ENCODE measurements at places on chromosomes 1 and 21.

DNA sequence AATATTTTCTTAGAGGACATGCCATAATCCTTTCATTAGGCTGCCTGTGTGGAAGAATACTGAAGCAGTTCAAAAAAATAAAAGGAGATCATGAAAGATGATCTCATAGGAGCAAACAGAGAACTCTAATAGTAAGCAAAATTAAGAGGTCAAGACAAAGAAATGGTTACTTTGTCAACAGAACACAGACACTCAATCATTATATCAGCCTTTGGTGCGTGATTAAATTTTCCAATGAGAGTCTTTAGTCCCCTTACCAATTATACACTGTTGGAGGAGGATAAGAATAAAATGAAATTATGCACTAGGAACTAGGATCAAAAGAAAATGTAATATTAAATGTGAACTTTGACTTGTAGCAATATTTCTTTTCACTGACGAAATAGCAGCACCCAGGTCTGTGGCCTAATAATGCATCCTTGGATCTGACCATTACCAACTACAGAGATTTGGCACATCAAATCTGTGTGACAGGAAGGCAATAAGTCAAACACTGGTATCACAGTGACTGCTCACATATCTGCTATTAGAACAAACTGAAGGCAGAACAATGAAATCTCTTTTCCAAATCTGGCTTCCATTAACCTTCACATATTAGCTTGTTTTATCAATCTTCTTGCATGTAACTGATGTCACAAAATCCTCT lies 1812.9 kb downstream of the PLA2G4A start:
- DNase-seq = no peak

DNA sequence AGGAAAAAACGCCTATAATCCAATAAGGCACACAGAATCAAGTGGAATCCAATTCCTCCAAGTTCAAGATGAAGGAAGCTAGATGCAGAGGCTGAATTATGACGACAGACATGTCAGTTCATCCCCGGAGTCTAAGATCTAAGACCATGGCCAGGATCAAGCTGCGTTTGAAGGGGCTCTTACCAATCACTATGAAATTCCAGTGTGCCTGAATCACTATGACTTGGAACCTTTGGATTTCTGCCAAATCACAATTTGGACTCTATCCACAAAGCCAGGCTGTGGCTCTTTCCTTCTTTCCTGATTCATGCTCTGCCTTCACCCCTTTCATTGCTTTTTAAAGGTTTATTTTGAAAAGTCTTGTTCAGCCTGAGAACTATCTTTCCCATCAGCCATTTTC lies 17.1 kb downstream of the OLIG2 start:
- DNase-seq = no peak

DNA sequence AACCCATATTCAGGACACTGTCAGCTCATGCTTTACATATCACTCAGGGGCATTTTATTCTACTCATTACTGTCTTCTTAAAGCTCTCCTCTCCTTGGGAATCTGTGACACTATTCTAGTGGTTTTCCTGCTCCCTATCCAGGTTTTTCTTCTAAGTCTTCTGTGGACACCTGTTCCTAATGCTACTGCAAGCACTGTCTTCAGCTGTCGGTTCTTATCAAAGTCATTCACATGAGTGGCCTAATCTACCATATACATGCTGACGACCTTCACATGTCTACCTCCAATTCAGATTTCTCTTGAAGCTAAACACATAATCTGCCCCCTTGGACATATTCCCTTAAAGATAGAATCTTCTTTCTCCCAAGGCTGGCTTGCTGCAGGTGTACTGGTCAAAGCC lies 39.8 kb upstream of the PRRX1 start:
- DNase-seq = no peak

DNA sequence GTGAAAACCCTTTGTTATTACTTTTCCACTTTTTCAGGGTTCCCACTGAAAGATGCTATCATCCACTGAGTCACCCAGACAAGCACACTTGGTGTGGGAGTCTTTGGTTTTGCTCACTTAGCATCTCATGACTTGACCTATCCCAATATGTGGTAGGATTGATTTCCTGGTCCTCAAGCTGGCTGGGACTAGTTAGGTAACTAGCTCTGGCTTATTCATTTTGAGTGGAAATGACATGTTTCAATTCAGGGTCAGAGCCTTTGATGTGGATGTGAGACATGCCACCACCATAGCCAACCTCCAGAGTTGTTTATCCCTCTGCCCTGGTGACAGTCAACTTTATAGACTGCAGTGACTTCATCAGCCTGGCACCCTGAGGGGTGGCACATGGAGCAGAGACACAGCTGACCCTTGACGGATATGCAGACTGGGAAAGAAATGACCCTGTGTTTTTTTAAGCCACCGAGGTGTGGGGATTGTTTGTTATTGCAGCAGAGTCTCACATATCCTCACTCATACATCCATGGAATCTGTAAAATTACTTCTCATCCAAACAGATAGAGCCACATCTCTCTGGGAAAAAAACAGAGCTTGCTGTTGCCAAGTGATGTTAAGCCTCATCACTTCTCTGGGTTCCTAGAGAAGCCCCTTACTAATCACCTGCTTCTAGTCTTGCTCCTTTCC lies 699.9 kb downstream of the MATN1 start:
- DNase-seq = no peak

DNA sequence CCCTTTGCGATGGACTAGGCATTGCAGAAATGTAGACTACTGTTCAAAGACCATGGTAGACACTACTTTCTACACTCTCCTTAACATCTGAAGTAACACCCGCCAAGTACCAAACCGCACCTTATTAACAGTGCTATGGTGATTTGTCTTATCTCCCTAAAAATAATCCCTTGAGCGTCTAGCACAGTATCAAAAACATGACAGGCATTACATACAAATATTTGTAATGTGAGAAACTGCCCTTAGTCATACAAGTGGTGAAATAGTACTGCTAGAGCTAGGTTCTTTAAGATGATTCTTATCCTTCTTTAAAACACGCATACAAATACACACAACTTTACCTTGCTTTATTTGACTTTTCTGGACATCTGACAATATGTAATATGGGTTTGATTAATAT lies 27.2 kb downstream of the PUM1 start:
- no peak for DNase-seq

- peak; percentile 32 for DNase-seq
Observed at GRCh38 chr1:242784807-242785206, 260.3 kb upstream of the PLD5 start.

GRCh38 chr1:107883562-107883961 lies 81.4 kb downstream of the VAV3 start:
- DNase-seq = no peak

DNA sequence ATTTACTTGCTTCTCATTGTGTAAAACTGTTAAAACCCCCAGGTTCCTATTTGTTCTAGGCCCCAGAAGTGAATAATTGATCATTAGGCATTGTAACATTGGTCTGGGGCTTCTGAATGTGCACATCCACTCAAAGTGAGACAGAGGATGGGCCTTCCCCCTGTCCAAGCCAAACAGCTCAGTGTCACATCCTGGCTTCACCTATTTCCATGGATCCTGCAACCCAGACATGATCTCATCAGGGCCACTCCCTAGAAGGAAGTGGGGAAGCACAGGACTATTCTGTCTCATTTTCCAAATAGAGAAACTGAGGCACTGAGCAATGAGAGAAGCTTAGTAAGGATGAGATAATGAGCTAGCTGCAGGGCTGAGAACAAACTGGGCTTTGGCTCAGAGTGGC lies 47.4 kb upstream of the TSPAN2 start:
- DNase-seq = no peak

GRCh38 chr1:17612831-17613230 lies 73.3 kb downstream of the ARHGEF10L start:
- DNase-seq = no peak

GRCh38 chr1:219143735-219144134 lies 29.9 kb upstream of the LYPLAL1 start:
- DNase-seq = no peak

GRCh38 chr1:64962441-64962840 lies 3.9 kb downstream of the JAK1 start:
- DNase-seq = no peak

Data from breast epithelium (tissue), 4 donors.